ENCODE measurements at places on chromosomes 4 and X.
A peak's percentile ranks its signal among the peaks of the same experiment; 100 is the strongest.

DNA sequence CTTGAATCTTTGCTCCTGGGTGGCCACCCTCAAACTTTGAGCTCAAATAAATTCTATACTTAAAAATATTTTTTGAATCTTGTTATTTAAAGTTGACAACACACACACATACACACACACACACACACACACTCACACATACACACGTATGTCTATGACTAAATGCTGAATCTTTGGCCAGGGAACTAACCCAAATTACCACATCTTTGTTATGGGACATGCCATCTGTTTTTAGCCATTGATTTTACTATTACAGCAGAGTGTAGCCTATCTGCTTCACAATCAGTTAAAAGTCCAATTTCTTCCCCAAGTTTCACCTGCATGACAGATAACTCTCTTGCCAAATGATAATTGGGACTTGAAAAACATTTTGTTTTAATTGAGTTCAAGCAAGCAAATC, 45.0 kb upstream of the USP46 start:
- H3K4me3 ChIP-seq = no peak overlapping the region
- H3K27me3 ChIP-seq = no peaks in the 10 kb centered on the region
- H3K4me1 ChIP-seq = peaks cover 3% of the 10 kb centered on the region

- H3K27me3 ChIP-seq = no peaks in the 10 kb centered on the region
- H3K4me1 ChIP-seq = no peaks in the 10 kb centered on the region
- no peaks in the 10 kb centered on the region for H3K36me3 ChIP-seq
- peak overlapping the region; percentile 48 for H3K4me3 ChIP-seq
- H3K27ac ChIP-seq = peak overlapping the region; percentile 55
Measured at GRCh38 chrX:143632625-143633410, 3.1 kb downstream of the SLITRK4 start.

DNA sequence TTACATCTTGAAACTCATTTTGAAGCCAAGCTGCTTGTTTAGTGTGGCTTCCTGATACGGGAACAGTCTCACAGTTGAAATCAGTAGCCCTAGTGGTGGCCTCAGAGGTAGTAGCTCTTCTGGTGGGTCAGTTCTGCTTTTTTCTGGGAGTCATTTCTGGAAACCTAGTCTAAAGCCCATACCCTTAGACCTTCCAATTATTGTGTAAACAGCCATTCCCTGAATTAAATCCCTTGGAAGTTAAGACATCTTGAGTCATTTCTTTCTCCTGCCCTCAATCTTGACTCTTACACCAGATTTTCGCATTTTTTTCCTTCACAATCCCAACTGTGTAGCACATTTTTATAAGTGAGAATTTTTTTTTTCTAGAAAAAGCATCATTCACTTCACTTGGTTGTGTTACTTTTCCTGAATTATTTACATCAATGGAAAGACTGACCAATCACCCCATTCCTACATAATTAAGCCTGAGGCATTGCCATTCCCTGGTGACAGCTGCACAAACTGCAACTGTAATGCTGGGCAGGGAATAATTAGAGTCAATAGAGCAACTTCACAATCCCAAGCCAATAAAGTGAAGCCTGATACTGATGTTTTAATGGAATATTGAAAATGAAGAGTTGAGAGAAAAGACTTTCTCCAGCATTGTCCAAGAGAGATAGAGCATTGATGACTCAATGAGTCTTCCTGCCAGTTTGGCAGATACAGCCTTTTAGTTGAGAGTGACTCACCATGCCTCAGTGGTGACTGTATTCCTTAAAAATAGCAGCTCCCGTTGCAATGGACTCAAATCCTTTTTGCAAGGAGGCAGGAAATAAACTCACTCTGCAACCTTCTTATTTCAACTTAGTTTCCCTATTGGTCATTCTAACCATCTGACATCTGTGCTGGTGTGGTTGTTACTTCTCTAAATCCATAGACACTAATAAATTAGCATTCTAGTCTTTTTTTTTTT, 13.0 kb upstream of the SEPSECS start:
- peak; percentile 28 for DNase-seq
- no peaks in the 10 kb centered on the region for H3K27me3 ChIP-seq
- H3K27ac ChIP-seq = peak overlapping the region; percentile 78
- H3K36me3 ChIP-seq = no peaks in the 10 kb centered on the region
- H3K4me3 ChIP-seq = no peak overlapping the region

DNA sequence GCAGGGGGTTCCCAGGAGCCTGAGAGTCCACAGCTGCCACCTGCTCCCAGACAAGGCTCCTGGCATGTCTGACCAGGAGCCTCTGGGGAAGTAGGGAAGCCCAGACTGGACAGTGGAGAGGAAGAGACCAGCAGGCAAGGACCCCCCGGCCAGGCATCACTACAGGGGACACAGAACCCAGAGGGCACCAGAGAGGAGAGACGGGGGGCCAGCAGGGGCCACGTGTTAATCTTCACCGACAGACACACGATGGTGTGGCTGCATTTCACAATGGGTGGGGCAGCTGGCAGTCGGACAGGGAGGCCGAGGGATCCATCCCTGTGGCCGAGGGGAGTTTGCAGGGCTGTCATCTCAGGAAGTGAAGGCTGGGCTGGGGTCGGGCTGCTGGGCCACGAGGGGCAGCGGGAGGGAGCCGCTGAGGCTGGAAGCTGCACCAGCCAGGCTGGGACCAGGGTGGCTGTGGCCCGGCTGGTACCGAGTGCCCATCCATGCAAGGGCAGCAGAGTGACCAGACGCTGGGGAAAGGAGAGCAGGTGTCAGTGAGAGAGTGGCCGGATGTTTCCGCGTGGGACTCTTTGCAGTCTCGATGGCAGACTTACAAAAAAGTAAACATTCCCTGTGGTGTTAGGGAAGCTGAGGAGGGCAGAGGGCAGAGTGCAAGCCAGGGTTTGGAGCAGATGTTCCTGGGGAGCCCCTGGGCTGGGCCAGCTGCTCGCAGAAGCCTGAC, 4.7 kb downstream of the PDE6B start:
- no peaks in the 10 kb centered on the region for H3K4me1 ChIP-seq
- no peaks in the 10 kb centered on the region for H3K27me3 ChIP-seq
- no peak for DNase-seq

GRCh38 chr4:184806229-184806550, 19.6 kb downstream of the ACSL1 start:
- H3K4me1 ChIP-seq = peaks cover 5% of the 10 kb centered on the region
- H3K36me3 ChIP-seq = no peaks in the 10 kb centered on the region
- no peak overlapping the region for H3K4me3 ChIP-seq
- DNase-seq = no peak
- no peak overlapping the region for H3K27ac ChIP-seq

DNA sequence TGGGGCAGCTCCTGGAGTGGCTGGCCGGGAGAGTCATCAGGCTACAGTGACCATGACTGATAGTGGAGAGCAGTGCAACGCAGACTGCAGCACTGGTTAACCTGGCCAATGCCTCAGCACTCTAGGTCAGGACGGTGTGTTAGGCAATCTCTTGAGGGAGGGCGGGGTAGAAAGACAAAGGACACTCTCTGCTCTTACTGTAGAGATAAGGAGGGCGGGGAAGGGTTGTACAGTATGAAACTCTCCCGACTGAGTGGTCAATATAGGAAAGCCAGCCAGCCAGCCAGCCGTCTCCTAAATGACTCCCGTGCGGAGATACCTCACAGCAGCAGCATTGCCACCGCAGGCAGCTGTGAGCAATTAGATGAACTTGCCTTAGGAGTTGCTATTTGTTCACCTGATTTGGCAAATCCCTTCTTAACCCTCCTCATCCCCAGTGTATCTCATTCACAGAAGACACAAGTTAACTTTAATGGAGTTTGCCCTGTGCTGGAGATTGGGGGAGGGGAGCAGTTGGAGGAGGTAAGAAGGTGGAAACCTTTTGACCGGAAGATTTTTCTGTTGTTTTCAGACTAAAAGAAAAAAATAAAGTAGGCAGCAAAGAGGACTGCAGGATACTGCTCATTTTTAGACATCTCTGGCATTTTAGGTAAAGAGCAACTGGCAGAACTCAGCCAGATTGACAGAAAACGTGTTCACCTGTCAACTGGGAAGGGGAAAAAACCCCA, 330.5 kb downstream of the HNRNPD start:
- no peaks in the 10 kb centered on the region for H3K36me3 ChIP-seq
- H3K27ac ChIP-seq = no peak overlapping the region
- no peaks in the 10 kb centered on the region for H3K27me3 ChIP-seq
- no peaks in the 10 kb centered on the region for H3K4me1 ChIP-seq
- H3K4me3 ChIP-seq = peak overlapping the region; percentile 48
- DNase-seq = no peak

DNA sequence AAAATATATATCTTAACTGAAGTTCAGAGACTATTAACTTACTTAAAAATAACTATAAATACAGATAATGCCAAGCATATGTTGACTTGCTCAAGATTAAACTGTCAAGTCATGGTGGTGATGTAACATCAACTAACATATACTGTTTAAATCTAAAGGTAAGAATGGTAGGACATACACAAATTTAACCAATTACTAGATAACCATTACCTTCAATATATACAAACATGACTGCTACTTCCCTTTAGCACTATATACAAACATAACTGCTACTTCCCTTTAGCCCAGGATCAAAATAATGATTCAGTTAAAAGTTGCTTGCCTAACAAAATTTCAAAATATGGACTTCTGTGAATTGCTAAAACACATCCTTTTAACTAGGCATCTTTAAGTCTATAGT, 14.9 kb downstream of the HNRNPD start:
- peaks cover 26% of the 10 kb centered on the region for H3K4me1 ChIP-seq
- no peak for DNase-seq
- peaks cover 25% of the 10 kb centered on the region for H3K36me3 ChIP-seq
- no peaks in the 10 kb centered on the region for H3K27me3 ChIP-seq
- H3K27ac ChIP-seq = no peak overlapping the region

DNA sequence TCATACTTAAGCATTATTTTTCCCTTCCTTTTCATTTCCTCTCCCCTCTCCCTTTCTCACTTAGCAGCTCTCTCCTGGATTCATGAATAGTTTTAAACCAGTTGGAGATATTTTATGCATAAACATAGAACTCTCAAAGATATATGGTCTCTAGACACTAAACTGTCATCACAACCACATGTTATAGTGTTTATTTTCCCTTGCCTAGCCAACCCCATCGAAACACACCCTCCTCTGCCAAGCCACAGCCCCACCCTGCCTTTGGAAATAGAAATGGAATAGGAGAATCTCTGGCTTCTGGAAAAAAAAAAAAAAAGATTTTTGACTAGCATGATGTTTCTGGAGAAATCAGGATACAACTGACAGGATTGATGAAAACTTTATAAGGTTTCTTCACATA, 64.8 kb upstream of the RBPJ start:
- no peak overlapping the region for H3K4me3 ChIP-seq
- H3K27me3 ChIP-seq = no peaks in the 10 kb centered on the region
- no peaks in the 10 kb centered on the region for H3K36me3 ChIP-seq
- H3K27ac ChIP-seq = no peak overlapping the region
- H3K4me1 ChIP-seq = no peaks in the 10 kb centered on the region

GRCh38 chr4:26059391-26060154, 145.6 kb downstream of the SMIM20 start:
- peaks cover 6% of the 10 kb centered on the region for H3K4me1 ChIP-seq
- H3K27ac ChIP-seq = no peak overlapping the region
- H3K27me3 ChIP-seq = no peaks in the 10 kb centered on the region
- no peak for DNase-seq

- peak within 1 kb of the TSS; percentile 93 for H3K4me3 ChIP-seq
- H3K27me3 ChIP-seq = no peaks in the 10 kb centered on the region
- DNase-seq = no peak
- peak within 1 kb of the TSS; percentile 90 for H3K27ac ChIP-seq
- no peaks in the 10 kb centered on the region for H3K36me3 ChIP-seq
Measured at GRCh38 chrX:49269767-49270248, at the start of gene PPP1R3F. TSS of gene PPP1R3F (plus strand) at chrX:49269793. CDS start at chrX:49269870, 77 bp downstream.

- H3K4me1 ChIP-seq = no peaks in the 10 kb centered on the region
- no peaks in the 10 kb centered on the region for H3K36me3 ChIP-seq
- no peak overlapping the region for H3K4me3 ChIP-seq
- H3K27ac ChIP-seq = no peak overlapping the region
Measured at GRCh38 chr4:79178760-79179159, 147.1 kb downstream of the NAA11 start.
